Neuronal stem cell (in vitro differentiated cells): ENCODE measurements at places on chromosomes 4 and X.

GRCh38 chrX:124791492-124792095 lies 445.2 kb downstream of the SH2D1A start:
- no peak for DNase-seq

- no peak for DNase-seq
These were observed 356 bp downstream of the FRG1 start for GRCh38 chr4:189941005-189941450.

DNA sequence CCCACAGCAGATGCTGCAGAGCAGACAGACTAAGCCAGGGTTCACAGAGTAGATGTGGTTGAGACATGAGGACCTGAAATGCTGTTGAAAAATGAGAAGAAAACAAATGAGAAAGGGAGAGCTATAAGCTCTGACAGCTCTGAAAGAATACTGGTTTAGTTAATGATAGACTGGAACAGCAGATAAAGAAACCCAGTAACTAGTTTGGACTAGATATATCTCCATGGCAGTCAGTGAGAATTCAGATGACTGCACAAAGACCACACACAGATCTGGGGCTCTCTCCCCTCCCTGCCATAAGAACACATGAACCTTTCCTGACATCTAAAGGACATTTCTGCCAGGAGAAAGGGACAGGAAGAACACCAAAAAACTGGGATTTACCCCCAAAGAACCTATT lies 8.2 kb downstream of the NAA11 start:
- no peak for DNase-seq

DNA sequence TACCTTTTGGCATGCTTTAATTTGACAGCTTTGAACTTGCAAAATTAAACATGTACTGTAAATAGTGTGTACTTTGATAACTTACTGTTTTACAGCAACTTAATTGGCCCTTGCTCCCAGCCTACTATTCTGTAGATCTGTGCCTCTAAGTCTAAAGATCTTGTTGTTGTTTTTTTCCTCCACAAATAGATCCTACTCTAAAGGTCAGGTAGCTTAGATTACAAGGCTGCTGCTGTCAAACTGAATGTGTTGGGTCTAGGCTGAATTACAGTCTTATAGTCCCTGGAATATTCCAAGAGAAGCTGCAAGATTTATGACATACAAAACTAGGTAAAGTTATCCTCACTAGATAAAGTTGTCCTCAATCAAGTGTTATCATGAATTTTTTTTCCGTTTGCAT lies 18.7 kb downstream of the DIAPH2 start:
- no peak for DNase-seq

- DNase-seq = peak; percentile 39
These were observed 100.8 kb downstream of the SPIN4 start for GRCh38 chrX:63250253-63250868.

- DNase-seq = no peak
These were observed 100.0 kb downstream of the ADAMTS3 start for GRCh38 chr4:72468904-72469502.

- DNase-seq = no peak
These were observed 128.8 kb downstream of the RAB28 start for GRCh38 chr4:13355111-13355880.

DNA sequence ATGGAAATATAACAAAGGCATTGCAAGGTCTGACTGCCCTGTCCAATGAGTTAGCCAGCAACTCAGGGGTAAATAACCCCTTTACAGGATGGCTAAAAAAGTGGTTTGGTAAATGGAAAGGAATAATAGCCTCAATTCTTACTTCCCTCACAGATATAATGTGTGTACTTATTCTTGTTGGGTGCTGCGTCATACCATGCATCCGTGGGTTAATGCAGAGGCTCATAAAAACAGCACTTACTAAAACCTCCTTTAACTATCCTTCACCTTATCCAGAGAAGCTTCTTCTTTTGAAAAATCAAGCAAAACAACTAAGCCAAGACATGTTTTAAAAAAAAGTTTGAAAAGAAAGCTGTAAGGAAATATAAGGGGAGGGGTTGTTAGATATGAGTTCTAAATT lies 301.0 kb downstream of the PAPSS1 start:
- no peak for DNase-seq

GRCh38 chr4:110004556-110004955 lies 91.9 kb downstream of the EGF start:
- no peak for DNase-seq

- no peak for DNase-seq
These were observed 168.6 kb downstream of the PPP3CA start for GRCh38 chr4:101178731-101179130.

DNA sequence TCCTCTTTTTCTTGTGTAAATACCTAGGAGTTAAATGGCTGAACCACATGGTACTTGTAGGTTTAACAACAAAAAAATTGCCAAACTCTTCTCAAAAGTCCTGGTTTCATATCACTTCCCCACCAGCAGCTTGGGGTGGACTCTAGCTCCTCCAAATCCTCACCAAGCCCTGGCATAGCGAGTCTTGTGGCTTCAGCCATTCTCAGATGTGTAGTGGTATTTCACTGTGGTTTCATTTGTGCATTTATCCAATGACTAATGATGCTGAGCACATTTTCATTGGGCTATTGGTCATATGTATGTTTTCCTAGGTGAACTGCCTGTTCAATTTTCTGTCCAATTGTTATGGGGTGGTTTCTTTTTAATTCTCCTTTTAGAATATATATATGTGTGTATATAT lies 249.3 kb downstream of the NLGN4X start:
- DNase-seq = no peak

DNA sequence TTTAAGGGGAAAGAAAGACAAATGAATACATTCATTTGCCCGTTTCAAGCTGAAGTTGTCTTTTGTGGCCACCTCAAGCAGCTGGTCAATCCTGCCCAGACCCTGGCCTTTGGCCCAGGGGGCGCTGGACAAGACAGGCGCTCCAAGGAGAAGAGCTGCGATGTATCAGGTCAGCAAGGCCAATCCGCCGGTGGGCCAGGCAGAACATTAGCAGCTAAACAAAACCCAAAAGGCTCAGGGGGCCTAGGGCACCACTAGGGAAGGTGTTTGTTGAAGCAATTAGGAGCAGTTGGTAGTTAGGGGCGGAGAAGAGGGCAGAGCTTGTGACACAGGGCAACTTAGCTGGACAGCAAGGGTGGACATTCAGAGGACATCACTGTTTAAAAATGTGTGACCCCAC lies 60.8 kb upstream of the TMEM33 start:
- no peak for DNase-seq

DNA sequence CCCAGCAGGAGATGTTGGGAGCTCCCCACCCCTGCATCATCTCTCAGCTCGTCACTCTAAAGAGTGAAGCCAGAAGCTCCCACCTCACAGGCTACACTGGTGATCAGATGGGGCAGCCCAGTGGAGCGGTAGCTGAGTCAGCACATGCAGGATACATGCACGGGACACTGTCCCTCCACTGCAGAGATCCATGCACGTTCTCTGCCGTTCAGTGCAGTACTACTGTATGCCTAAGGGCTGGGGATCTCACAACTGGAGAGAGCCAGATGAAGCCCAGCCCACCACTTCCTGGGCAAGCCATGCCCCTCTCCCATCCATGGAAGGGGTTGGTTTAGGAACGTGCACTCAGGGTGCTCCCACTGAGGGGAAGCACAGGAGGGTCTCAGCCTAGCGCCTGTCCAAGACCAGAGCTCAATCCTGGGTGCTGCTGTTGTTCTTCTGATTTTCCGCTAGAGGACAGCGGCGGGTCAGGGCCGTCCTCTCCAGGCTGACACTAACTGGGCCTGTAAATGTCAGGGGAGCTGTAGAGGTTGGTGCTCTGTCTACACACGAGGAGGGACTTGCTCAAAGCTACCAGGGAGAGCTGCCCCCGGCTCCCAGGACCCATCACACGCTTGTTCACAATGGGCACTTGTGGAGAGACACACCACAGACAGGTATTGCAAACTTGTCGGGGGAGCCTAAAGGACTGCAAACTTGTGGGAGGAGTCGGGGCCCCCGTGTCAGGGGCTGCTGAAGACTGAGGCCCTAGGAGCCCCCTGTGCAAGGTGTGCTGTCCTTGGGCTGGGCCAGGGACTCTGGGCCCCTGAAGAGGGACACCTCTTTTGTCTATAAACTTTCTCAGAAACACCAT lies 18.2 kb upstream of the ABLIM2 start:
- peak; percentile 20 for DNase-seq

DNA sequence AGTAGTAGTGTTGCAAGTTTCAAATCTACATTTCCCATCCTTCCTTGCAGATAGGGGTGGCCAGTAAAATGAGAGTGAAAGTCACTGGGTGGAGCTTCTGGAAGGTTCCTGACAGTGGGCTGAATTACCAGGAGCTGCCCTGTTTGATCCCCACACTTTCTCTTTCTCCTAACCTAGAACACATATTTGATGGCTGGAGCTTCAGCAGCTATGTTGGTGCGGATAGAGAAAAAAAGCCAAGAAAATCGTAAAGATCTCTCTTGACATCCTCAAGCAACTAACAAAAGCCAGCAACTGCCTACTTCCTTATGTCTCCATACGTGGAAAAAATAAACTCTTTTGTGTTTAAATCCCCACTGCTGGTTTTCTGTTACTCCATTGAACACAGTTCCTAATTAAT lies 32.2 kb downstream of the ZNF275 start:
- DNase-seq = no peak

GRCh38 chr4:125772680-125773079 lies 457.9 kb downstream of the FAT4 start:
- DNase-seq = no peak

DNA sequence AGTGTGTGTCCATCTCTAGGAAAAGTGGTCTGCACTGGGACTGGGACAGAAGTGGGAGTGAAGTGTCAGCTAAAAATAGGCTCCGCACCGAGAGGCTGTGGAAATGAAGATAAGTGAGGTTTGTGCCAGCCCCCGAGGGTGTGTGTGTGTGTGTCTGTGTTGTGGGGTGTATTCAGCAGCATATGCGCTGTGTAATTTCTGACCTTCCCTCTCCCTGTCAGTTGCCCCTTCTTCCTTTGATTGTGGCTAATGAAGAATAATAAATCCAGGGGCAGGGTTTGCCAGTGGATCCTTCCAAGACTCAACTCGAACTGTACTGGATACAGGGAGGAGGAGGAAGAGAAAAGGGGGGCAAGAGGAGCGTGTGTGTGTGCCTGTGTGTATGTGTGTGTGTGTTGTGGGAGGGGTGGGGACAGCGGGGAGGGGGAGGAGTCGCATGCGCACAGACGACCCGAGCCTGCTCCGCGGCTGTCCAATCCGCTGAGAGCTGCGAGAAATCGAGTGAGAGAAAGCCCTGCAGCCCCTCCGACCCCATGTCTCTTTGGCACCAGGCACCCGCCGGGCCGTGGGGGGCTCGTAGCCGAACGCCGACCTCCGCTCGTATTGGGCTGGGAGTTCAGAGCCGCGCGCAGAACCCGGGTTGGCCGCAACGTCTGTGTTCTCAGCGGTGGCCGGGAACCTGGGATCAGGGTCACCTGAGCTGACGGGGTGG lies 916 bp upstream of the POU4F2 start:
- DNase-seq = no peak

DNA sequence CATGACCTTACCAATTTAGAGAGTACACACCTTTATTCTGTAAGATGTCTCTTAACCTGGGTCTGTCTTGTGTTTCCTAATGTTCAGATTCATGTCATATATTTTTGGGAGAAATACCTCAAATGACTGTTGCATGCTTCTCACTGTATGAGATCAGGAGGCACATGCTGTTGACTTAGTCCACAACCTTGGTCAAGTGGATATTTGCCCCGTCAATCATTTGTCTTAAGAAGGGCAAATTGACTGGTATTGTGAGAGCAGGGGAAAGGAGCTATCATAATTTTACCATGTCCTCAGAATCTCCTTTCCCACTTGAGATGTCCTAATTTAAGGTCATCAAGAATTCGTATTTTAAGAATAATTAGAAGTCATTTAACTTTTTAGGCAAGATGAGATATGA lies 11.0 kb downstream of the NUDT9 start:
- DNase-seq = no peak

DNA sequence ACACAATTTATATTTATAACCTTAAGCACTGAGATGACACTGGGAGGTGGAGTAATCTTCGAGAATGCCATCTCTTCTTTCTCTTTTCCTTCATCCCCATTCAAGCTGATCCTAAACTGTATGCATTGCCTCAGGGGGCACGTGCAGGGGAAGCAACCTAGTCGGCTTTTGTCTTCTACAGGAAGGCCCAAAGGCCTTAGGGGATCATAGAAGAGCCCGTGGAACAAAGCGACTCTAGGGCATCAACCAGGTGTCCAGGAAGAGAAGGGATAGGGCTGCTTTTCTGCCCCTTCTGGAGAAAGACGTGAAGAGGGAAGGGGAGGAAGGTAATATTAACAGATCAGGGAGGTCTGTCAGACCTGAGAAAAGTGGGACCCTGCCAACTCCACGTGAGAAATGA lies 6.9 kb upstream of the TLR8 start:
- DNase-seq = no peak

GRCh38 chr4:42149004-42149403 lies 3.5 kb downstream of the BEND4 start:
- no peak for DNase-seq

DNA sequence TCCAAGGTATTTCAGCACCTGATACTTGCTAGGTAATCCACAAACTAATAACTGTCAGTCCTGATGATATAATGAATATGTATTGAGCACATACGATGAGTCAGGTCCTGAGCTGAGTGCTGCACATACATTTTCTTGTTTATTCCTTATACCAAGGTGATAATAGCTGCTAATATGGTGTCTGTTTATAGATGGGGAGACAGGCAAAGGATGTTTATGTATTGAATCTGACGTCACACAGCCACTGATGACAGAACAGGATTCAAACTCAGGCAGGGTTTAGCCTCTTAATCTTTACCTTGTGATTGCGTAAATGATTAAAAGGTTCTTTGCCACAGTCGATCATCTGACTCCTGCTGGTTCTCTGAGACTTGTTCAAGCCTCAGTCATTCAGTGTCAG lies 609.9 kb upstream of the CPEB2 start:
- no peak for DNase-seq
